ENCODE measurements at places on chromosomes 7 and 10.

DNA sequence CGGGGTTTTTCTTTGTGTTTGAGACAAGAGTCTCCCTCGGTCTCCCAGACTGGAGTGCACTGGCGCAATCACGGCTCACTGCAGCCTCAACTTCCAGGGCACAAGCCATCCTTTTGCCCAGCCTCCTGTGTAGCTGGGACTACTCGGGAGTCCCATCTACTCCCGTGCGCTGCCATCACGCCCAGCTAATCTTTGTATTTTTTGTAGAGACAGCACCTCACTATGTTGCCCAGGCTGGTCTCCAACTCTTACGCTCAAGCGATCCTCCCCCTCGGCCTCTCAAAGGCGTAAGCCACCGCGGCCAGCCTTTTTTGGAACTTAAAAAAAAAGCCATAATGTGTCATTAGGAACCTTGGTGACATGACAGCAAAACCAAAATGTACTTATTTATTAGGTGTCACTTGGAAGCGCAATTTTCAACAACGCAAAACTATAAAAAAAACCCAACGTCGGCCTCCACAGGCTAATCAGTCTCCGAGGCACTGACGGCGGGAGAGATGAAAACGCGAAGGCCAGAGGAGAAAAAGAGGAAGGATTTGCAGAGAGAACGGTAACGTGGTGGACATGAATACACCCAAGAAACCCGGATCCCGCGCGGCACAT is 911 bp upstream of the HNRNPH3 start:
- no peak for DNase-seq

DNA sequence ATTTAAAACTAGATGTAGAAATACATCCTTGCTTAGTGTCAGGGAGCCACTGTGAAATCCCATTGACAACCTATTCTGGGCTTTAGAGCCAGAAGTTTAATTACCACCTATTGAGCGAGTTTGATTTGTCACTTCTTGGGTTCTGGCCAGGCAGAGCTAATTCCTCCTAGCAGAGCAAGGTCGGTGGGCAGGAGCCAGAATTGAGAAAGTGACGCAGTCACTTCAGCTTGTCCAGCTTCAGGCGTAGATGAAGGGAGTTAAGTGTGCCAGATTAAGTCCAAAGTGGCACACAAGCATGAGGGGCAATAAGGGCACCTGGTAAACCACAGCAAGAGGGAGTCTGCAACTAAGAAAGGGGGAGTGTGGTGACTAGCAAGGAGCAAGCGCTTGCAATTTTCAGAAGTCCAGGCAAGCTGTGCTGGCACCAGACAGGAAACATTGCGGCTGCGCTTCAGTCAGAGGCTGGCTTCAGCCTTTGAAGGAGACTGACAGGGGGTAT is 119.4 kb downstream of the ST7 start:
- no peak for DNase-seq

GRCh38 chr7:129804111-129804889 is 148.5 kb downstream of the UBE2H start:
- no peak for DNase-seq

GRCh38 chr7:92025260-92025659 is 84.6 kb downstream of the AKAP9 start:
- DNase-seq: no peak

GRCh38 chr7:102431617-102432298 is 1.6 kb upstream of the ORAI2 start:
- peak; percentile 35 for DNase-seq

DNA sequence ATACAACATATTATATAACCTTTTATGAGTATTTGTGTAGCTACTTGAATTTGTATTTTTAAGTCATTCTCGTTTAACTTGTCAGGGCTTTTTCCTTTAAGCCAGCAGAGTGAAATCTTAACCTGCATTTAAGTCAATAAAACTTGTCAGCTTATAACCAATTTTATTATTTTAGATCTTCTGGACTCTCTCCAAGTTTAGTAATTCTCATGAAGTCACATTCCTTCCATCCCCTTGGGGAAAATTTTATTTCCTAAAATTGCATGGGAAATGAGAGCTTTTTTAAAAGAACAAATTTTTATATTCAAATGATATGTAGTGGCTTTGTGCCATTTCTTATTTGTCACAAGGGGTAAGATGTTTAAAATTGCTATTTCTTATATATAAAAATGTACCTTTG is 74.0 kb downstream of the SEPTIN7 start:
- no peak for DNase-seq

DNA sequence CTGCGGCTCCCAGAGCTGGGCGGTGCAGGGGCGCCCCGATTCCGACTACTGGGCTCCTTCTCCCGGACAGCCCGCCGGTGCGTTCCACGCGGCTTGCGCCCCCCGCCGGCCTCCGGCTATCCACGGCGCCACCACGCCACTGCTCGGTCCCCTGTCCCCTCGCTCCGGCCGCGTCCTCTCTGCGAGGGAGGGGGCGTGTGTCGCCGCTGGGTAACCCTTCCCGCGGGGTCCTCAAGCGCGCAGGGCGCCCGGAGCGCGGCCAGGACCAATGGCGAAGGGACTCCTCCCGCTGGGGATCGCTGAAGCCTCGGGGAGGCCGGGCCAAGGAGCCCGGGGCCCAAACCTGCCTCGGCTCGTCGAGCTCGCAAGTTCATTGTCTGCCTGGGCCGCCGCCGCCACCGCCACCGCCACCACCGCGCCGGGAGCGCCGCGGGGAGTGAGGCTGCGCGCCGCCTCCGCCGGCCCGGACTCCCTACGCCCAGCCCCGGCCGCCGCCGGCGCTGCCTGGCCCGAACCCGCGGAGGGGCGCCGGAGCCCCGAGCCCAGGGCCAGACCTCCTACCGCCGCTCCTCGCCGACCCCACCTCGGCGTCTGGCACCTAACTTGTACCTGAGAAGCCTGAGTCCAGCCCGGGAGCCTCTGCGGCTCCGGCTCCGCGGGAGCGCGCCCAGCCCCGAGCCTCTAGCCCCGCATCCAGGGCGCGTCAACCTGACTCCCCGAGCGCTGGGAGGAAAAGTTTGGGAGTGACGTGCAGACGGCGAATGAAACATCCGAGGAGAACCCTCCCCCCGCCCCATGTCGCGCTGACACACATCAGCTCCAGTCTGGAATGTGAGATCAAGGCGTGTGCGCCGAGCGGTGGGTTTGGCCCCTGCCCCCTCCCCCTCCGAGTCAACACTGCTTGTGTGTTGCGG is at the start of gene CHST15:
CHST15 (minus strand) TSS at position 739 of the 914 bp plus-strand sequence. CDS start 47,386 bp downstream, outside the sequence.
- DNase-seq: no peak

- no peak for DNase-seq
Observed at GRCh38 chr7:77975672-77976480, 177.3 kb downstream of the PHTF2 start.
